Epithelial cell of proximal tubule (primary cell): ENCODE measurements at places on chromosomes 3 and 15. TPM values are rescaled to one million over a fixed set of nuclear protein-coding genes. Genes with fewer than 3 reads are reported as not detected.

BLOC1S6 gene
- 40.9 and 53.7 TPM in 2 replicates for total RNA-seq

ADGRG7 gene
- not detected in 2 replicates for total RNA-seq

DNA sequence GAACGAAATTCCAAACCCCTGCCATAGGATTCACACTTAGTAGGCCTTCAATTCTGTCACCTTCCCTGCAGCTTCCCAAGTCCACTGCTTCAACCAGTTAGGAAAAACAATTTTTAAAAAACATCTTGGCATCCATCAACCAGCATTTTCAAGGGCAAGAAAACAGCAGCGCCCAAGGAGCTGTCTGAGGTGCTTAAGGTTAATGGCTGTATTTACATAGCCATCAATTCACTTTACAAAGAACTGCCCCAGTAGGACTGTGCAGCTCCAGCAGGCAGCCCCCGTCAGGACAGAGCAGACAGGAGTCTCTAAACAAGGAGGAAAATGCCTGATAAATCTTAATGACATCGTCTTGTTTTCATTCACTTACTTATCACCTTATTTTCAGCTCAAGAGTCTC lies 13.3 kb downstream of the TAFA4 start:
- no peak for DNase-seq

DNA sequence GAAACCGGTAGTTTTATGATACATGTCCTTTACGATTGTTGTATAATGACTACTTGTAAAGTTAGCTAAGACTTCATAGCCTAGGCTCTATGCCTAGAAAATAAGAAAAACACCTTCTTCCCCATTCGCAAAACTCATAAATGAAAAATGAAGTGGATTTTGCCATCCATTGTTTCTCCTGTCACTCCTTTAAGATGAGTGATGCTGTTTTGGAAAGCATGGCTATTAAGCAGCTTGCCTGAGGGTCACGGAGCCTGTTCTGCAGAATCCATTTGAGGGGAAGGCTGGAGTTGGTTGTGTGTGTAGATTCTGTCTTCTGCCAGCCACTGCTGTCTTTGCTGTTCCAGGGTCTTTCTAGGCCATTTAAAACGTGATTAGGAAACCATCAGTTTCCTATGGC lies 31.5 kb downstream of the ROBO2 start:
- DNase-seq: no peak

GRCh38 chr3:16024548-16024947 lies 149.9 kb upstream of the GALNT15 start:
- DNase-seq: no peak

DNA sequence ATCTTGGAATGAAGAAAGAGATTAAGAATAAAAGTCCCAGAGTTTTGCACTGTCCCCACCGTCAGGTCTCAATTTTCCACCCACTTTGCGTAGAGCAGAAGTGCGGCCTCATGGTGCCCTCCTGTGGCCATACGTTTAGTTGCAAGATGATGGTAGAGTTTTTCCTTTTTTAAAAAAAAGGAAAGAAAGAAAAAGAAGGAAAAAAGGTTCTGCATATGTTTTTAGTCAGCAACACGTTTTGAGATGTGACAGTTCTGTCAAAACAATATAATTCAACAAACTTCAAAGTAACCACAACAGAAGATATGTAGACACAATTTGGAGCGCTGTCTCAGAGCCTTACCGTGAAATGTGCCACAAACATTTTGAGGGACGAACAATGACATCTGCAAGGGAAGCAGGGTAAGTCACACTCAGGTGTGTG lies 24.6 kb downstream of the EBLN2 start:
- no peak for DNase-seq

GRCh38 chr3:48996640-48997039 lies 6.6 kb downstream of the P4HTM start:
- DNase-seq: no peak
